Adipocyte (in vitro differentiated cells): ENCODE measurements at places on chromosomes 1 and 21.

- peak; percentile 89 for DNase-seq
Measured at GRCh38 chr1:181424786-181425403, 58.4 kb upstream of the CACNA1E start.

DNA sequence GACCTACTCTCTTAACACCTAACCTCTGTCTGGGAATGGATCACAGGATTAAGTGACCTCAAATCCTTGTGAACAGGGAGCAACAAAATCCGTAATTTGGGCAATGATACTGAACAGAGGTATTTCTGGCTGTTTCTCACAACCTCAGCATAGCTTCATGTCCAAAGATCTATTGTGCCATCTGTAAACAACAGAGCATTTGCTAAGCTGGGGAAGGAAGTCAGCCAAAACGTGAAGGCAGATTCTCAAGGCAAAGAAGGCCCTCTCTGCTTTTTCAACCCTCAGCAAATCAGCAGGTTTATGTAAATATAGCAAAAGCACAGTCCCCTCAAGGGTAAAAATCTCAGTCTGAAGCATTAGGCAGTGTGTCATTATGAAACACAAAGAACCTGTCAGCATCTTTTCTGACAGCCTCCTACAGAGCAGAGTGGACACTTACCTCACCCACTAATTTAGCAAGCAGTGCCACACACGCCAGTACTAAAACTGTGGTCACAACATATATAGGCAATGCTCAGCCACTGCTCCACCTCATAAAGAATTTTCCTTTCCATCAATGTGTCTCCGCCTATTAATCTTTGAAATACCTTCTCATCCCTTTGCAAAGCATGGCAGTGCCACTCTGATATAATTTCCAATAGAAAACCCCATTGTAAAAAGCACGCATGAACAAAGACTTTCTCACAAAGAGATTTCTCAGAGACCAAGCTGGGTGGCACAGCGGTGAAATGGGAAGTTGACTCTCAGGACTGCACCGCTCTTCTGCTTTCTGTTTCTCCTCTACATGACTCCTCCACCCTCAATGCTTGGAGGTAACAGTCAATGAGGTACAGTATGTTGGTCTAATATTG lies 188.0 kb downstream of the RERE start:
- DNase-seq, result peak; percentile 43

DNA sequence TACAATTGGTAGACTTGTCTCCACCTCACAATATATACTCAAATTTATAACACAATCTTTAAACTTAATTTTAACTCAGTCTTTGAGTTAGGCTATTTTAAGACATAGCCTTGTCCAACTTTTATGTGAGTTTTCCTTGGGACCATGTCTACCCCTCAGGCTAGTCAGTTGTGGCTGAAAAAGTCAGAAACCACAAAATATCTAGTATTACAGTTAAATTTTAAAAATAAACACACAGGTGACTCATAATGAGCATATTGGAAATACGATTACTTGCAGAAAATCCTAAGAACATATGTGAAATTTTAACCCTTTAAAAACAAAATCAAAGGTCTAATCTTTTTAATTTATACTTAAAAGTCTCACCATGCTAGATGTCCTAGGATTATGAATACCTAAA lies 4.8 kb upstream of the ASB17 start:
- peak; percentile 72 for DNase-seq

DNA sequence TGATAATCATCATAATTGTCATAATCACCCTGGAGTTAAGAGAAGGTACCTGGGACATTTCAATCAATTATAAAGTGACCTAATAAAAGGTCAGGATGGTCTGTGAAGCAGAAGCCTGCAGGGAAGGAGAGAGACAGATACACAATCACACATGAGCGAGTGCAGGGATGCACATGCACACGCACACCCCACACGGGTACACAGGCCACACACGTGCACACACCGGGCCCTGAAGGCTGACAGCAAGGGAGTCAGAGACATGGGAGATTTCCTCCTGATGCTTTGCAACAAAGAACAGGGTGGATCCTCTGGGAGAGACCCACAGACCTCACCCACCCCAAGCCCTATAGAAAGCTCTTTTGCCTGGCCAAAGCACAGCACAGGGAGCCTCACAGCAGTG lies 82.3 kb upstream of the ZC3H12A start:
- DNase-seq, result no peak

DNA sequence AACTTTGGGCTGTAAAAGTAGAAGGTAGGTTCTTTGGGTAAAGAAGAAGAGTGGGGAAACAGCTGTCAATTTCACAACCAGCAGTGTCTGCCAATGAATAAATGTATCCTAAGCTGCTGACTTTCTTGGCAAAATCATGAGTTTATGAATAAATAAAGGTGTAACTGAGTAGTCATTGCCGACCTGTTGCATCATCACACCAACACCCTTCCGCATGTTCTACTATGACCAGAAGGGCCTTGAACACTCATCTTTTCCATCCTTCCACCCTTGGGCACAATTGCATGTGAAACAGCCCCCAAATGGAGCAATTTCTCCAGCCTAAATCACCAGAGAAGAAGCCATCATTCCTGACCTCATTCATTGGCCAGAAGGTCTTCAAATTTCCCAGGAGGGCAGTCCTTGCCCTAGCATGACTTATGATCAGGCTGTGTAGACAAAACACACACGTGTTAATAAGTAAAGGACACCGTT lies 31.2 kb upstream of the QSOX1 start:
- peak; percentile 12 for DNase-seq

- DNase-seq, result peak; percentile 78
Measured at GRCh38 chr1:192311281-192311680, 5.5 kb upstream of the RGS21 start.

- DNase-seq, result peak; percentile 7
Measured at GRCh38 chr1:10635085-10635896, 160.5 kb downstream of the PEX14 start.

DNA sequence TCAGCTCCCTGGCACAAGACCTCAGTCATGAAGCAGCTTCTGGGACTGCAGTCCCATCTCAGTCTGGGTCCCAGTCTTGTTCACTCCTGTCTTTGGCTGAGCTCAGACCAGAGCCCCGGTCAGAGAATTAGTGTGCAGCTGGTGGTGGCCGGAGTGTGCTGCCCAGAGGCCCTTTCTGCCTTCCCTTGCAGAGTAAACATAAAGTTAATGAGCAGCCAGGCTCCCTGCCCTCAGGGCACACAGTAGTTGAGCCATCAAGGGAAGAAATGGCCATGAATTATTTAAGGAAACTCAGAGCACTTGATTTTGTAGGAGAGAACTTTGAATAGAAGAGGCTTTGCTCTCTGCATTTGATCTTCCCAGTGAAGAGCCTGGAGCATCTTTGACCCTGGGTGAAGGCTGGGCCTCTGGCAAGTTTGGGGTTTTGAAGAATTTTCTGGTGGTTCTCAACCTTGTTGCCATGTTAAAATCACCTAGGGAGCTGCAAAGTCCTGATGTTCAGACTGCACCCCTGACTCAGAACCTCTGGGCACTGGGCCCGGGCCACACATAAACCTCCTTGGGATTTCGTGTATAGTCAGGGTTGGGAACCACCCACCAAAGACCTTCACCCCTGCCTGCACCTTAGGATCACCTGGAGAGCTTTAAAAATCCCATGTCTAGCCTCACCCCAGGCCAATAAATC lies 26.4 kb upstream of the SELENON start:
- peak; percentile 74 for DNase-seq

DNA sequence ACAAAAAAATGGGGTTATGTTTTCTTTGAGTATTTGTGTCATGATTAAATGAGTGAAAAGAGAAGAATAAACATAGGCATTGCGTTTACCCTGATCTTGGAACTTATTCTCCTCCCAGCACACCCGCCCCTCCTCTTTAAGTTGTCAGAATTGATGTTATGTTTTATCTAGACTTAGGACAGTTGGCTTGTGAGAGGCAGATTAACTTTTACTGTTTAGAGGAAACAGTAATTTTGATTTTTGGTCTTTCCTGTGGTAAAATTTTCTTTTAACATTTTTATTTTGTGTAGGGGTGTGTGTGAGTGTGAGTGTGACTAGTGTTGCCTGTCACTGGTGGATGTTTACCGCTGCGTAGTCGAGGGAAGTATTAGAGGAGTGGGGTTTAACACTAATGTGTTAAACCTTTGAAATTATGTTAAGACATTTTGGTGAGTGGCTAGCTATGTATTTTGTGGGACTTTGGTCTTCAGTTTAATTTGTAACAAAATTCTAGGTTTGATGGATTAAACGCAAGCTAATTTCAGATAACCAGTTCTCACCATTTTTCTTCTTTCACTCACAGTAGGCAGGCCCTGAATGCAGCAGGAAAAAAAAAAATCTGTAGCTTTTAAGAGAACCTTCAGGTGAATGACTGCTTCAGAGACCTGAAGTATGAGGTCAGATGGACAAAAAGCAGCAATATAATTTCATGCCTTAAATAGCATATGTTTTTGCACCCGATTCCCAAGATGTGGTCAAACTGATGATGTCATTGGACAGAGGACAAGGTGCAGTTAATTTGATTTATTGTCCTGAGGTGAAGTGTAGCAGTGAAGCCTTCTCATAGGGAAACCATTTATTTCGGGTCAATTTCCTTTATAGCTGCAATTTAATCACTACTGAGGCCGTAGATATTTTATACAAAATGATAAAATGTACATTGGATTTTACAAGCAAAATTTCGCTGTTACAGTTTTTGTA lies 2.7 kb downstream of the POU2F1 start:
- peak; percentile 25 for DNase-seq

GRCh38 chr1:78355656-78356055 lies 135.1 kb upstream of the PTGFR start:
- DNase-seq, result peak; percentile 76

GRCh38 chr1:235138821-235139220 lies 10.2 kb upstream of the TOMM20 start:
- DNase-seq, result no peak

DNA sequence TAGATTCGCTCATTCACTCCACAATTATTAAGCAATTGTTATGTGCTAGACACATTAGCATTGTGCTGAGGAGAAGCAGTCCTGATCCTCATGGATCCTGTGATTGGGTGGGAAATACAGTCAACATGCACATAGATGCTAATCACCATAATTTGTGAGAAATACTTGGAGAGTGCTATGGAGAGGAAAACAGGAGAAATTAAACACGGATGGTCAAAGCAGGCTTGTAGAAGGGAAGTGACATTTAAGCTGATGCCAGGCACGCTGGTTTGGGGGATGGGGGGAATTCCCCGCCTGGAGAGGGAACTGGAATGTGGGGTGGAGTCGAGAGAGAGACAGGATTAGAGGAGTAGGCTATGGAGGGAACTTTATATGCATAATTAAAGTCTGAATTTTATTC lies 52.2 kb upstream of the L1TD1 start:
- peak; percentile 37 for DNase-seq

DNA sequence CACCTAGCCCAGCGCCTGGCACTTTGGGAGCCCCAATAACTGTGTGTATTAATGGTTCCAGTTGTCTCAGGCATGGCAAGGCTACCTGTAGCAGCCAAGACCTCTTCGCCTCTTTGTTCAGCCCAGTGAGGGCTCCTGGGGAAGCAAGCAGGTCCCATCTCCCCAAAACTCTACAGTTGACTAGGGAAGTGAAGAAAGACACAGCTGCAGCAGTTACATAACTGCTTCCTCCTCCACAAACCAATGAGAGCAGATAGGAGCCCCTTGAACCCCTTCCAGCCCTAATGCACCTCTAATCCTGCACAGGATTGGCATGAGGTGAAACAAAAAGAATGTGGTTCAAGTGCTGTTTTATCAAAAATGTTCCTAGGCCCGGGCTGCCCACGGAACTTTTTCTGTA lies 100.5 kb downstream of the SYF2 start:
- no peak for DNase-seq

DNA sequence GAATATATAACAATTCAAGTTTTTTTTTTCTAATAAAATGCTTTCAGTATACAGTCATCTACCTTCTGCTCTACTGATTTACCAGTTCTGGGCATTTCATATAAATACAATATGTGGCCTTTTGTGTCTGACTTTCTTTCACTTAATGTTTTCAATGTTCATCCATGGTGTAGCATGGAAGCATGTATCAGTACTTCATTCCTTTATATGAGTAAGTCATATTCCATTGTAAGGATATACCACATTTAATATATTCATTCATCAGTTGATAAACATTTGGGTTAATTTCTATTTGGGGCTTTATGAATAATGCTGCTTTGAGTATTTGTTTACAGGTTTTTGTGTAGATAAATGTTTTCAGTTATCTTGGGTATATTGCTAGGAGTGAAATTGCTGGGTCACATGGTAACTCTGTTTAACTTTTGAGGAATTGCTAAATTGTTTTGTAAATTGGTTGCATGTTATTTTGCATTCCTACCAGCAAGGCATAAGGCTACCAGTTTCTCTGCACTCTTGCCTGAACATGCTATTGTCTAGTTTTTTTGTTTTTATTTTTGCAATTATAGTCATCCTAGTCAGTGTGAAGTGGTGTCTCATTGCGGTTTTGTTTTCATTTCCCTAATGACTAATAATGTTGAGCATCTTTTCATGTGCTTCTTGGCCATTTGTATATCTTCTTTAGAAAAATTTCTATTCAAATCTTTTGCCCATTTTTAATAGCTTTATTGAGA lies 206.1 kb downstream of the TM2D1 start:
- peak; percentile 11 for DNase-seq

- DNase-seq, result no peak
Measured at GRCh38 chr1:85824066-85824840, 116.0 kb upstream of the ZNHIT6 start.

- DNase-seq, result no peak
Measured at GRCh38 chr21:29453511-29453910, 154.8 kb downstream of the BACH1 start.
